Karpas-422 (cell line): ENCODE measurements at places on chromosomes 2 and 18. TPM values are rescaled to one million over a fixed set of nuclear protein-coding genes. Genes with fewer than 3 reads are reported as not detected.

DNA sequence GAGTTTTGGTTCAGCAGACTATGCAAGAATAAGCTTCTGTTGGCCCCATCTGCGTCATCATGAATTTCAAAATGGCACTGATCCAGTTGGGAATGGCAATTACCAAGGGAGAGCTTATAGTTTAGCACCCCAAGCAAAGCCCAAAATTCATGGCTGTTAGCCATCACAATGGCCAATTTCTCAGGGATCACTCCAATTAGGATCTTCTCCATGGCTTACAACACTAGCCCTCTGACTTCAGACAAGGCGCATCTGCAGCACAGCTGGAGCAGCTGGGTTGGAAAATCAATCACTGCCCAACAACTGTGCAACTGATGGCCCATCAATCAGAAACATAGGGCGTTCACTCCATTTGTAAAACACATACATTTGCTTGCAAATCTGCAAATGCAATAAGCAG lies 273.6 kb downstream of the SRBD1 start:
- DNase-seq = no peak
- H3K36me3 ChIP-seq = no peaks in the 10 kb centered on the region
- H3K4me1 ChIP-seq = peaks cover under 1% of the 10 kb centered on the region

The IL36G gene
- total RNA-seq = not detected in 2 replicates

DNA sequence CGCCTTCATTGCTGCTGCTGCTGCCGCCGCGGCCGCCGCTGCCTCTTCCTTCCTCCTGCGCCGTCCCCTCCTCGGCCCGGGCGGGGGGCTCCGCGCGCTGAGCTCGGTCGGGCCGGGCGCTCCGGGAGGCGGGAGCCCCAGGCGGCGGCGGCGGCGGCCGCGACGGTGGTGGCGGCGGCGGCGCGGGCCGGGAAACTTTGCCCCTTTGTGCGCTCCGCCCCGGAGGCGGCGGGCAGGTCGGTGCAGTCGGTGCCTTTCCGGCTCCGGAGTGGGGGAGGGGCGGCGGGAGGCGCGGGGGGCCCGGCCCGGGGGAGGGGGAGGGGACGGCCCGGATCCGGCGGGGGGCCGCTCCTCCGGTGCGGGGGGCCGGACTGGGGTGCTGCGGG lies 205 bp downstream of the TET3 start:
- H3K27ac ChIP-seq = no peak overlapping the region
- H3K36me3 ChIP-seq = peaks cover 20% of the 10 kb centered on the region
- DNase-seq = peak; percentile 79
- H3K4me3 ChIP-seq = peak overlapping the region; percentile 71; the same call in 1 of the 2 replicates

GRCh38 chr18:14949800-14950664 lies 202.1 kb downstream of the ANKRD30B start:
- H3K27me3 ChIP-seq = no peaks in the 10 kb centered on the region
- H3K36me3 ChIP-seq = no peaks in the 10 kb centered on the region
- no peaks in the 10 kb centered on the region for H3K4me1 ChIP-seq
- DNase-seq = no peak
- no peak overlapping the region for H3K27ac ChIP-seq

DNA sequence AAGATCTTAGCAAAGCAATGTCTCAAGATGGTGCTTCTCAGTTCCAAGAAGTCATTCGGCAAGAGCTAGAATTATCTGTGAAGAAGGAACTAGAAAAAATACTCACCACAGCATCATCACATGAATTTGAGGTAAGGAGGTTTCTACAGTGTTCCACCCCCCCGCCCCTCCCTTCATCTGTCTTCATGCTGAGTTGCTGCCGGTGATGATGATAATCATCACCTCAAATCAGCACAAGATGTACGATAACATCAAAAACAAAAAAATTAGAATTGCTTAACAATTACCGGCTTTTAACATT lies 14.6 kb downstream of the UGP2 start:
- no peaks in the 10 kb centered on the region for H3K27me3 ChIP-seq
- peaks cover 26% of the 10 kb centered on the region for H3K4me1 ChIP-seq
- H3K27ac ChIP-seq = no peak overlapping the region
- H3K4me3 ChIP-seq = no peak overlapping the region
- peaks cover 26% of the 10 kb centered on the region for H3K36me3 ChIP-seq

GRCh38 chr2:12448846-12449505 lies 267.8 kb upstream of the TRIB2 start:
- H3K36me3 ChIP-seq = no peaks in the 10 kb centered on the region
- no peak overlapping the region for H3K4me3 ChIP-seq
- H3K4me1 ChIP-seq = peaks cover 3% of the 10 kb centered on the region
- H3K27me3 ChIP-seq = no peaks in the 10 kb centered on the region
- DNase-seq = no peak

The TSPYL6 gene
- 0.60 TPM in 1 of 2 replicates, not detected in the other for total RNA-seq

- no peak for DNase-seq
- no peak overlapping the region for H3K4me3 ChIP-seq
- no peaks in the 10 kb centered on the region for H3K27me3 ChIP-seq
- no peaks in the 10 kb centered on the region for H3K36me3 ChIP-seq
- no peak overlapping the region for H3K27ac ChIP-seq
Measured at GRCh38 chr2:40259900-40260299, 192.0 kb downstream of the SLC8A1 start.

DNA sequence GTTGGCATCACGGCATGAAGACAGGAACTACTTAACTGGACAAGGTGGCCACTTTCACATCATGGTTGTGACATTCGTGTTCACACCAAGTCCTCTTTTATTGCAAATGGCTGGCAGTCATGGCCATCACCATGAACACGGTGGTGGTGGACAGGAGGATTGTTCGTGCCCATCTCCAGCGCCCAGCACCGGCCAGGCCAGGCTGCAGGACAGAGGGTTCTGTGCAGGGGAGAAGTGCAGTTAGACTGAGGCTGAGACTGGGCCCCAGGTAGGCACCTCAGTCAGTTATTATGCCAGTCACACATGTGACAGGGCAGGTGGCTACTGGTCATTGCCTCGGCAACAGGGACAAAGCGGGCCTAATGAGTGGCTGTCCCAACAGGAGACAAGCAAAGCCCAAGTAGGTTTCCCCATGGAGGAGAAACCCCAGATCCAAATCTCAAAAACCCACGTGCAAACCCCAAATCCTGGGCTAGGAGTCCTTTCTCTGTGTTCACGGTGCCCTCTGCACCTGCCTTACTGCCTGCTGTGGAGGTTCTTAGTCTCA lies 468.1 kb upstream of the MYT1L start:
- no peaks in the 10 kb centered on the region for H3K4me1 ChIP-seq
- no peak overlapping the region for H3K4me3 ChIP-seq
- peak; percentile 4 for DNase-seq
- H3K27ac ChIP-seq = no peak overlapping the region
- peaks cover 2% of the 10 kb centered on the region; the same call in 1 of the 2 replicates for H3K27me3 ChIP-seq

The CAPN14 gene
- total RNA-seq = 2.0 and 2.6 TPM in 2 replicates

GRCh38 chr2:219434468-219434717 lies 250 bp upstream of the SPEG start:
- peaks cover 6% of the 10 kb centered on the region; the same call in 1 of the 2 replicates for H3K4me1 ChIP-seq
- no peaks in the 10 kb centered on the region for H3K27me3 ChIP-seq
- H3K4me3 ChIP-seq = no peak overlapping the region
- H3K27ac ChIP-seq = no peak overlapping the region
- H3K36me3 ChIP-seq = no peaks in the 10 kb centered on the region
- no peak for DNase-seq

The LOXHD1 gene
- not detected in 2 replicates for total RNA-seq

DNA sequence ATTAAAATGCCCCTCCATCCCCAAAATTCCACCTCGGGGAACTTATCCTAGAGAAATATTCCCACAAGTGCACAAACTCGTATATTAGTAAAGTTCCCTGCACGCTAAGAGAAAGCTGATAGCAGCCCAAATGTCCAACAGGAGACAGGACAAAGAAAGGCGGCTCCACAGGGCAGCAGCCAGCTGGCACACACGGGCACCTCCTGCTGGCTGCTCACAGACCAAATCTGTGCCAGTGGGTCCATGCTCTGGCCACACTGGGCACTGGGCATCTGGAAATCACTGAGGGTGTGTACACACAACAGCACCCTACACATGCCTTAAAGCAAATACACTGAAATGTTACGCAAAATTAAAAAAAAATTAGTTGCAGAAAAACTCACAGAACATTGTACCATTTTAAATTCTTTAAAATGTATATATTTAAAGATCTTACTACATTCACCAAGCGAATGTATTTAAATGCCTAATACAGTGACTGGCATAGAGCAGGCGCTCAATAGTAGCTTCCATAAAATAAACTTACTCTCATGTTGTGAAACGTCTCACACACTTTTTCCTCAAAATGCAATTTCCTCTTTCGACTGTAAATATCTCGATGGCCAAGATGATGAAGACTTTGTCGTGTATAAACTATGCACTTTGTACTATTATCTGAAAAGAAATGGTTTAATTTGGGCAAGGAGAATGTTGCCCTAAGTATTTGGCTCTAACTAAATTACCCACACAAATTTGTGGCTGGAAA lies 19.4 kb downstream of the ZNF516 start:
- H3K36me3 ChIP-seq = peaks cover 10% of the 10 kb centered on the region
- no peaks in the 10 kb centered on the region for H3K27me3 ChIP-seq
- H3K4me3 ChIP-seq = no peak overlapping the region
- no peak for DNase-seq
- peaks cover 57% of the 10 kb centered on the region for H3K4me1 ChIP-seq
- no peak overlapping the region for H3K27ac ChIP-seq

The ABCB11 gene
- 0.07 TPM in 1 of 2 replicates, not detected in the other for total RNA-seq

GRCh38 chr2:60612033-60612432 lies 58.6 kb upstream of the BCL11A start:
- H3K27ac ChIP-seq = no peak overlapping the region
- no peaks in the 10 kb centered on the region for H3K36me3 ChIP-seq
- H3K27me3 ChIP-seq = 0 out of 2 replicates have a peak, but pooled peaks cover 3% of the 10 kb centered on the region
- no peaks in the 10 kb centered on the region for H3K4me1 ChIP-seq
- no peak for DNase-seq
- no peak overlapping the region for H3K4me3 ChIP-seq

The SLC11A1 gene
- total RNA-seq = 1.9 TPM in 1 of 2 replicates, not detected in the other

DNA sequence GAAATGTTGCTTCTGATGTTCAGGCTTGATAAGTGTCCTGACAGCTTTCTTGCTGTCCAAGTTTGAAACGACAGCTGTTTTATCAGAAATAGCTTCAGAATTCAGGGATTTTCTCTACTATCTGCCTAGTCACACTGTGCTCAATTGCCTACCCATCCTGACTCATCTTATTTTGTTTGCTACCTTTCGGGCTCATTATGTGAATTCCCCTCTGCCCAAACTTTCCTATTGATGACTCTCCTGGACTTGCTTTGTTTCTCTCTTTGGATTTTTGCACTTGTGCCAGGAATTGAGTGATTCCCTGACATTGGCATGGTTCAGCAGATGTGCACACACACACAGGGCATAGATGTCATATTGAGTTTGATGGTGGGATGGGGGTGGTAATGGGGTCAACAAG lies 1052.6 kb upstream of the PIK3C3 start:
- H3K4me3 ChIP-seq = no peak overlapping the region
- peaks cover 5% of the 10 kb centered on the region for H3K4me1 ChIP-seq
- H3K27me3 ChIP-seq = no peaks in the 10 kb centered on the region
- DNase-seq = no peak
- H3K27ac ChIP-seq = no peak overlapping the region
- no peaks in the 10 kb centered on the region for H3K36me3 ChIP-seq

- no peaks in the 10 kb centered on the region for H3K4me1 ChIP-seq
- H3K27me3 ChIP-seq = no peaks in the 10 kb centered on the region
- DNase-seq = peak; percentile 43
- no peak overlapping the region for H3K27ac ChIP-seq
- H3K36me3 ChIP-seq = no peaks in the 10 kb centered on the region
- no peak overlapping the region for H3K4me3 ChIP-seq
Measured at GRCh38 chr18:10736984-10737383, 211.2 kb downstream of the NAPG start.

GRCh38 chr18:9859232-9859631 lies 26.5 kb upstream of the TXNDC2 start:
- no peaks in the 10 kb centered on the region for H3K27me3 ChIP-seq
- H3K4me1 ChIP-seq = peaks cover 11% of the 10 kb centered on the region

DNA sequence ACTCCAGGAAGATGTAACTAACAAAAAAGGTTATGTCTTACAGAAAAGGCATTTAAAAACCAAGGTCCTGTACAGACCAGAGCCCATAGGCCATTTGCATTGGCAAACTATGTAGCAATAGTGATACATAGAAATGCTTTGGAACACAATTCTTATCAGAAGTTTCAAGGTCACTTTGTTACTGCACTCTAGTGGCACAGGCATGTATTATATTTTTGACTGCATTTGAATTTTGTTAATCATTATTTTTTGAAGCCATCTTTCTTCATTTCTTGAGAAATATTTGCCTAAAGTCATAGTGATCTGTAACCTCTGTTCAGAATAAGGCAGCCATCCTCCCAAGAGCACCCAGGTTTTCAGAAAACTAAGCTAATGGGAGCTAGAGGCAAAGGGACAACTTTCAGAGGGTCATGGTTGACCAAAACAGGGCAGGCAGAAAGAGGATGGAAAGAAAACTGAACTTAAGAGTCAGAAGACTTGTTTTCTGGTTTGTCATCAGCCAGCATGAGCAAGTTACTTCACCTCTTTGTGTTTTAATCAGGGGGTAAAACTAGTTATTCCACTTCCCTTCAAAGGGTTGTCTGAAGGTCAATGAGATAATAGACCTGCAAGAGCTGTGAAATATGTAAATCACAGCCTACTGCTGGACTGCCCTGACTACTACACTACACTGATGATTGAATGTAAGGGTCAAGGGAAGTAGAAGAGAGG lies 41.5 kb downstream of the SLC38A11 start:
- no peak overlapping the region for H3K4me3 ChIP-seq
- H3K4me1 ChIP-seq = no peaks in the 10 kb centered on the region
- H3K27ac ChIP-seq = no peak overlapping the region
- DNase-seq = no peak
- H3K36me3 ChIP-seq = no peaks in the 10 kb centered on the region
- H3K27me3 ChIP-seq = no peaks in the 10 kb centered on the region

The CCDC74B gene
- 11.9 and 45.0 TPM in 2 replicates for total RNA-seq

The HOXD13 gene
- total RNA-seq = not detected in 2 replicates

The CRIM1 gene
- total RNA-seq = not detected in 2 replicates

The GTF2A1L gene
- total RNA-seq = not detected in 2 replicates

The ARHGAP28 gene
- total RNA-seq = not detected in 2 replicates

DNA sequence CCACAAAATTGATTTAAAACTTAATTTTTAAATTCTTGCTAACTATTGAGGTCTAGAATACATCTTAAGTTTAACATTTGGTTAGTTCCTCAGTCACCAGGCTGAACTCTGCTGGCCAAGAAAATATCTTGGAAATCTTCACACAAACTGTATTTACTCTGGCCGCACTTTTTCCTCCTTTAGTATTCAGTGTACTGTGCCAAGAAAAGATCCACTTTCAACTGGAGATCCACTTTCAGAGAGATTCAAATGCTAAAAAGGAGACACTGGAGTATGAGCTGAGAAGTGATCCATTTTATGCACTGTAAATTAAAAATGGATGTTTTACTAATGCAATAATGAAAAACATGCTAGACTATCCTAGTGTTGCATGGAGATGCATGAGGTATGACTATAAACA lies 98.1 kb downstream of the ANTXR1 start:
- DNase-seq = no peak
- H3K4me3 ChIP-seq = no peak overlapping the region
- H3K4me1 ChIP-seq = no peaks in the 10 kb centered on the region
- H3K27me3 ChIP-seq = no peaks in the 10 kb centered on the region
- H3K27ac ChIP-seq = no peak overlapping the region
- H3K36me3 ChIP-seq = no peaks in the 10 kb centered on the region

The TOGARAM2 gene
- total RNA-seq = not detected in 2 replicates

- no peaks in the 10 kb centered on the region for H3K36me3 ChIP-seq
- peaks cover 19% of the 10 kb centered on the region for H3K4me1 ChIP-seq
- H3K4me3 ChIP-seq = no peak overlapping the region
Measured at GRCh38 chr2:70518557-70518956, 35.1 kb downstream of the TGFA start.
